SHP77 (cell line): ENCODE measurements at places on chromosomes 16 and 17.

- no peak for DNase-seq
These were observed 47.5 kb upstream of the ENDOV start for GRCh38 chr17:80367503-80367902.

DNA sequence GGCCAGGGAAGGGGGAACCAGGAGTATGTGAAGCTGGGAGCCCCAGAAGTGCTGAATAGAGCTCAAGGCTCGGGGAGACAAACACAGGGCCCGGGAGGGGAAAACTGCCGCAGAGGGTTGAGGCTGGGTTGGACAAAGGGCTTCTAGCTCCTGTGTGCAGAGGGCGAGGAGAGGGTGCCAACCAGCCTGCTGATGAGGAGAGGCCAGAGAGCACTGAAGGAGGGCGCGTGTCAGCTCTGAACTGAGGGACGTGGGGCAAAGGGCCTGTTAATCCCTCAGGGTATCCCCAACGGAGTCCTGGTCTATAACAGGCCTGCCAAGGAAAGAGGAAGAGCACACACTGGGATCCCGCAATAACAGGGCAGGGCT is 151.3 kb downstream of the C16orf78 start:
- no peak for DNase-seq

- no peak for DNase-seq
These were observed 54.3 kb upstream of the RBFOX3 start for GRCh38 chr17:79664930-79665737.

DNA sequence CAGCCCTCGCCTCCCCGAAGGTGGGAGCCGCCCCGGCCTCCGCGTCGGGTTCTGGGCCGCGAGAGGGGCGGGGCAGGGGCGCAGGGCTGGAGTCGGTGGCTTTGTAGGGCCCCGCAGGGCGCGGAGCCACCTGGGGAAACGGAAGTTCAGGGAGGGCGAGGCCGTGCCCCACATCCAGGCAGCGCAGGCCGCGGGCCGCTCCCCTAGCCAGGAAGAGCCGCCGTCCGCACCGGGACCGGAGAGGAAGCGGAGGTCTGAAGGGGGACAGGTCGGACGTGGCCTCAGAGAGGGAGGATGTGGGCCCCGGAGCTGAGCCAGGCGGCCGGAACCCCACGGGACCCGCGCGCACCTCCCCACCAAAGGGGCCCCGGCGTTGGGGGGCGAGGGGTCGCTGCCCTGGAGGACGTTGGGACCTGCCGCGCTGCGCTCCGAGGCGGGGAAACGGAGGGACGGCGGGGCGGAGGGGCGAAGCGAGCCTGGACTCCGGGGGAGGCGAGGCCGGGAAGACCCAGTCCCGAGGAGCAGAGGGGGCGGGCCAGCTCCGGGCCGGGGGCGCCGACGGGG is 482 bp upstream of the SLC16A3 start:
- DNase-seq, result no peak

DNA sequence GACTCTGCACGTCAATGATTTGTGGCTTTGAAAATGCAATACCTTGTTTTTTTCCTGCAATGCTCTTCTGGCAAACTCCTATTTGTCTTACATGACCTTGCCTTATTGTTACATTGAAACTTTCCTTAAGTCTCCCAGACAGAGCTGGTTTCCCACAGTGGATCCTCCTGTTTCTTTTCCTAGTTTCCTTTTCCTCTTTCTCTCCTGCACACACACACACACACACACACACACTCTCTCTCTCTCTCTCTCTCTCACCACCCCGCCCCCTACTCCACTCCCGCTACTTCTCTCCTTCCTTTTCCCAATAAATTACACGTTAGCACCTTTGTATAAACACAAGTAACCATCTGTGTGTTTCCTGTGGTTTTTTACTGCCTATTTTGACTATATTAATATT is 2.3 kb downstream of the ORC6 start:
- no peak for DNase-seq

- DNase-seq, result no peak
These were observed 1.3 kb upstream of the CUEDC1 start for GRCh38 chr17:57956291-57957119.

DNA sequence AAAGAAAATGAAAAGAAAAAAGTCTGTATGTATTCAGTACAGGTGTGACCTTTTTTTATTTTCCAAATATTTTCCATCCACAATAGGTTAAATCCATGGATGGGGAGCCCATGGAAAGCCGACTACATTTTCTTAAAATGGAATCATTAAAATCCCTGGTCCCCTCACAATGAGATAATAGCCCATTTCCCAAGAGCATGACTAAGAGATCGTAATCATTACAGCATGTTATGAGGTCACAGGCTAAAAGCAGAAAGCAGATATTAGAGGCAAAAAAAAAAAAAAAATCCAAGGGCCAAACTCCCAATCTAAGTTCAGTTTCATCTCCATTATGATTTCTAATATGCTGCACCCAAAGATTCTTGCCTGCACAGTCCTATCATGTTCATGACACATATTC is 44.7 kb downstream of the CYTH1 start:
- DNase-seq, result no peak

DNA sequence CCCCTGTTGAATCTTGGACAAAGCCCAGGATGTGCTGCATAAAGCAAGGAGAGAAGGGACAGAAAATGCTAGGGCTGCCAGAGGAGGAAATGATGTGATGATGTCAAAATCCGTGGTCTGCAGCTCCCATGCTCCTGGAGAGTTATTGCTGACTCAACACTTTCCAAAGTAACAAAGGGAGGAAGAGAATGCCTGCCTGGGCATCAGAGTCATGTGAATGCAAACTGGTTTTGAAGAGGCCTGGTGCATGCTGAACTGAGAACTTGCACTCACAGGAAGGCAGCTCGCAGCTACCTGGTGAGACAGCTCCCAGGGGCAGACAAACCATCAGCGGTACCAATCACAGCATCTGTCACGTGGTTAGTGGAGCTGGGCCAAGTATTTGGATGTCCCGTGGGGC is 2.8 kb downstream of the MARVELD3 start:
- DNase-seq, result no peak

DNA sequence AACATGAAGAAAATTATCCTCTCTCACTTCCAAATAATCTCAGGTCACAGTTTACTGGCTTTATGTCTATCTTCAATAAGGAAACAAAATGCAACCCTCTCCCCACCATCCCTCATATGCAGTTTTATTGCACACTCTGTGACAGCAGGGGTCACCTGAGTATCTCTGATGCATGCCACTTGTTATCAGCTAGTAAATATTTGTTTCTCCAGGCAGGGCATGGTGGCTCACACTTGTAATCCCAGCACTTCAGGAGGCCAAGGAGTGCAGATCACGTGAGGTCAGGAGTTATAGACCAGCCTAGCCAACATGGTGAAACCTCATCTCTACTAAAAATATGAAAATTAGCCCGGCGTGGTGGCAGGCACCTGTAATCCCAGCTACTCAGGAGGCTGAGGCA is 61.1 kb downstream of the ADAMTS18 start:
- DNase-seq, result no peak

GRCh38 chr16:29906520-29907244 is 6.4 kb downstream of the ASPHD1 start:
- no peak for DNase-seq

DNA sequence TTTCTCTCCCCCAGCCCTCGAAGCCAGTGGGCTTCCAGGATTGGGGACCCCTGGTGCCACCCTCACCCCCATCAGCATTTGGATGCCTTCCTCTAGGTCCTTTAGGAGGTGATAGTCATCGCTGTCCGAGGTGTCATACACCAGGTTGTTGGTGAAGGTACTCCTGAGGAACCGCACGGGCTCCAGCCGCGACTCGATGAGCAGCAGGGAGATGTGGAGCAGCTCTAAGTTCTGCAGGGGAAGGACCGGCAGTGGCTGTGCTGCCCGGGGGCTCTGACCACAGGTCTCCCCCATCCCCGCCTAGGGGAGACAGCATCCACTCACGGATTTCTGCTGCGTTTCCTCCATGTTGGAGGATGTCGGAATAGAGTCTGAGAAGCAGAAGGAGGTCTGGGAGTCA is 962 bp downstream of the CSHL1 start:
- no peak for DNase-seq

DNA sequence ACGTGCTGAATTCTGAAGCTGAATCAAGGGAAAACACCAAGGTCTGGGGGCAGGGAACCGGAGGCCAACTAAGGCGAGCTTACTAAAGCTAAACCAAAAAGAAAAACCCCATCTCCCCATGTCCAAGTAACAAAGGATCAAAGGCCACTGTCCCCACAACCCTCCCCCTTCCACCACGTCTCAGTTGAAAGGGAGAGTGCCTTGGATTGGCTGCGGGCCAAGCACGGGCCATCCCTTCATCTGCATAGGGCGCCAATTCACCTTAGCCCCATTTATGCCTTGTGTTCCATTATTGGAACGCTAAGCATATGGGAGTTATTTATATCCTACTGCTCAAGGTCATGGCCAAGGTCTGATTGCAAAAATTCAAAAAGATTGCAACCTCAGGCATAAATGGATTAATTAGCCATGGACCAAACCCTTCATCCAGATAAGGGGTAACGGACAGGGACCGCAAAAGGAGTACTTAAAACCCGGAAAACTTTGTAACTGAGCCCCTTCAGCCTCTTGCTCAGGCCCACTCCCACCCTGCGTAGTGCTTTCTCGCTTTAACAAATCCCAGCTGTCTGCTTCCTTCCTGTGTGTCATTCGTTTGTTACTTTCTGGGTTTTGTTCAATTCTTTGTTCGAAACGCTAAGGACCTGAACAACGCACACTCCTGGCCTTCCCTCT is 740 bp upstream of the ATP6V0D1 start:
- peak; percentile 8 for DNase-seq

DNA sequence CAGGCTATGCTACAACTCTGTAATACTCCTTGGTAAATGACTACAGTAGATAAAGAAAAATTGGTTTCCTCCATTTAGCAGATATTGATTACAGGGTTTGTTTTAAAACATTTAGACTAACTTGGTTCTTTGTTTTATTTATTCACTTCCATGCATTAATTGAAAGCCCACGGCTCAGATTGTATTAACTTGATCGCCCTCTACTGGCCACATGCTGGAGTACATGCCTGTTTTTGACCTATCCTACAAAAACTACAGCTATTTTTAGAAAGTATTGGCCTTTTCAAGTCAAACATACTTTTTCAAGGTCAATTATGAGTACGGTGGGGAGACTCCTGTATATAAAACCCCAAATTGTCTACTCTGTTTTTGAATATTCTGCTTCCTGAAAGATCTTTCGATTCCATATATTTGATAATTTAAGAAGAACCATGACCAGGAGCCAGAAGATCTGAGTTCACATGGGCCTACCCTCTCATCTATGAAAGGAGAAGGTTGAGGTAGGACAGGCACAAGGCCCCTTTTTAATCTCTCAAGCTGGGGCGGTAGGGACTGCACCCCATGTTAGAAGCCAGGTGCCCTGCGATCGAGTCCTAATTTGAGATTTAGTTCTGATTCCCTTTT is 51.8 kb downstream of the CA10 start:
- peak; percentile 29 for DNase-seq

- no peak for DNase-seq
These were observed 1115.6 kb upstream of the GOT2 start for GRCh38 chr16:59849716-59850115.

GRCh38 chr16:87979352-87979751 is 28.1 kb downstream of the BANP start:
- peak; percentile 69 for DNase-seq
